ENCODE measurements at places on chromosomes 11 and 22. TPM values are rescaled to one million over a fixed set of nuclear protein-coding genes. Genes with fewer than 3 reads are reported as not detected.

The FGF4 gene
- not detected for total RNA-seq

The APOL6 gene
- total RNA-seq, result 2.1 TPM

The NXPE1 gene
- not detected for total RNA-seq

The RNASEH2C gene
- 39.3 TPM for total RNA-seq

- no peak for DNase-seq
- no peaks in the 10 kb centered on the region for H3K27me3 ChIP-seq
- no peak overlapping the region for H3K27ac ChIP-seq
These were observed 25.2 kb downstream of the ALG12 start for GRCh38 chr22:49893025-49893424.

- no peaks in the 10 kb centered on the region for H3K27me3 ChIP-seq
- no peak overlapping the region for H3K4me3 ChIP-seq
- peak; percentile 9 for DNase-seq
- H3K4me1 ChIP-seq, result peaks cover 12% of the 10 kb centered on the region
These were observed 9.2 kb upstream of the IFITM3 start for GRCh38 chr11:329886-330253.

GRCh38 chr11:93482556-93482955, 60.6 kb downstream of the SMCO4 start:
- no peak for DNase-seq
- H3K4me3 ChIP-seq, result no peak overlapping the region
- no peak overlapping the region for H3K27ac ChIP-seq
- peaks cover 29% of the 10 kb centered on the region for H3K4me1 ChIP-seq

GRCh38 chr11:128931668-128932067, 11.0 kb downstream of the TP53AIP1 start:
- peaks cover 7% of the 10 kb centered on the region for H3K4me1 ChIP-seq
- H3K27me3 ChIP-seq, result peaks cover 19% of the 10 kb centered on the region
- no peak for DNase-seq
- no peak overlapping the region for H3K4me3 ChIP-seq
- H3K27ac ChIP-seq, result no peak overlapping the region

DNA sequence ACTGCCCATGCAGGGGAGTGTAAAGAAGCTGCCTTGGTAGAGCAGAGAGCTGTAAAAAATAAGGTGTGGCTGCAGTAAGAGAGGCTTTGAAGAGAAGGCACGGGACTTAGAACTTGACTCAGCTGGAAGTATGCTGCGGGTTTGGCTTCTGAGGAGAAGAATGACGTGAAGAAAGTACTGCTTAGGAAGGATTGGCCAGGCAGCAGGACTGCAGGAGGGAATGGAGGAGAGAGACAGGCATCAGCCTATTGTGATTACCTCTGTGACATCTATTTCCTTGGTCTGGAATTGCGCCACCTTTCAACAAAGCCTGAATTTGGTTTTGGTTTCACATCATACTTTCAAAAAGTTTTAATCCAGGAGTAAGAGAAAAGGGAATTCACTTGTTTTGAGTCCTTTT, 22.5 kb downstream of the PRRG4 start:
- no peak overlapping the region for H3K27ac ChIP-seq
- H3K4me1 ChIP-seq, result no peaks in the 10 kb centered on the region
- DNase-seq, result no peak

DNA sequence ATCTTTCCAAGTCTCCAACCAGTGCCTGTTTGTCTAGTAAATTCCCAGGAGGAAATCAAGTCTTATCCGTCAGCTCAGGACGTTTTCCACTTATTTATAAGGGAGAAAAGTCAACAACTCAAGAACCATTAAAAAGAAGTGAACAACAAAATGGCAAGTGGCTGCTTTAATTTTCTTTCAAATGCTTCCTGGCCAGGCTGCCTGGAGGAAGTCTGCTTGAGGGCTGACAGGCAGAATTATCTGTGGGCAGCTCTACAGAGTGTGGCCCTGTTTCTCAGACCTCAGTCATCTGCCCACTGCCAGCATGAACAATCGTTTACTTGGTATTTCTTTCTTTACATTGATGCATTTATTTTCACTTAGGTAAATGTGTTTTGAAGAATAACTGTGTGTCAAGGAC, 281.9 kb upstream of the ISX start:
- H3K36me3 ChIP-seq, result no peaks in the 10 kb centered on the region
- H3K4me1 ChIP-seq, result no peaks in the 10 kb centered on the region
- DNase-seq, result no peak
- no peak overlapping the region for H3K27ac ChIP-seq
- peaks cover 2% of the 10 kb centered on the region for H3K27me3 ChIP-seq

DNA sequence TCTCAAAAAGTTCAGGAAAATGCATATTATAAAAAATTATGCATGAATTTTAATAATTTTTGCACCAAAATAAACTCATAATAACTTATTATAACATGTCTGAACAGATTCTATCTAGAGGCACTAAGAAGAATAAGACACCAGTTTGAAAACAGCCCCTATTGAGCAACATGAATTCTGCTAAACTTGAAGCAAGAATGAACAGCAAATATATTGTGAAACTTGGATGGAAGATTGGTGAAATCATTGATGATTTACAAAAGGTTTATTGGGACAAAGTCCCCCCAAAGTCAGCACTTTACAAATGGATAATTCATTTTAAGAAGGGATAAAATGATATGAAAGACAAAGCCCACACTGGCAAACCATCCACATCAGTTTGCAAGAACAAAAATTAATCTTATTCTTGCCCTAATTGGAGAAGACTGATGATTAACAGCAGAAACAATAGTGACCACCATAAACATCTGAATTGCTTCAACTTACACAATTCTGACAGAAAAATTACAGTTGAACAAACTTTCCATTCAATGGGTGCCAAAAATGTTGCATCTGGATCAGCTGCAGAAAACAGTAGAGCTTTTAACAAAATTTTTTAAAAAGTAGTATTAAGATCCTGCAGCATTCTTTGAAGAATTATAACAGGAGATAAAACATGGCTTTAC, 257.5 kb upstream of the FAT3 start:
- peaks cover 10% of the 10 kb centered on the region for H3K27me3 ChIP-seq
- DNase-seq, result no peak
- H3K27ac ChIP-seq, result no peak overlapping the region
- H3K36me3 ChIP-seq, result no peaks in the 10 kb centered on the region

Data from chondrocyte (in vitro differentiated cells).